ENCODE measurements at places on chromosomes 2 and 18.

- DNase-seq = no peak
Observed at GRCh38 chr2:177246000-177246399, 18.5 kb downstream of the NFE2L2 start.

DNA sequence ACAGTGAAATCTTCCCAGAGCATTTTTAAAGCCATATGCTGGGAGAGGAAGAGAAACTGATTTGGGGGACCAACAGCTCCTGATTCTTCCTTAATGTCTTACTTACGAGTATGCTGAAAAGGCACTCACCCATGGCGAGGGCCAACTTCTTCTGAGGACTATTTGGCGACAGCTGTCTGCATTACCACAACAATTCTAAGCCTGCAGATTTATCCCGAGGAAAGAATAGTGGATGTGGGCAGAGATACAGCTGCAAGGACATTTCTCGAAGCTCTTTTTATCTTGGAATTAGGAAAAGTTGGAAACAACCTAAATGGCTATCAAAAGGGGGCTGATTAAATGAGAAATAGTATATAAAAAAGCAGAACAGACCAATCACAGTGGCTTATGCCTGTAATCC, 40.3 kb upstream of the FHL2 start:
- no peak for DNase-seq

- no peak for DNase-seq
Observed at GRCh38 chr2:175937216-175937615, 64.9 kb downstream of the LNPK start.

GRCh38 chr2:180876506-180876905, 103.9 kb upstream of the UBE2E3 start:
- DNase-seq = no peak

DNA sequence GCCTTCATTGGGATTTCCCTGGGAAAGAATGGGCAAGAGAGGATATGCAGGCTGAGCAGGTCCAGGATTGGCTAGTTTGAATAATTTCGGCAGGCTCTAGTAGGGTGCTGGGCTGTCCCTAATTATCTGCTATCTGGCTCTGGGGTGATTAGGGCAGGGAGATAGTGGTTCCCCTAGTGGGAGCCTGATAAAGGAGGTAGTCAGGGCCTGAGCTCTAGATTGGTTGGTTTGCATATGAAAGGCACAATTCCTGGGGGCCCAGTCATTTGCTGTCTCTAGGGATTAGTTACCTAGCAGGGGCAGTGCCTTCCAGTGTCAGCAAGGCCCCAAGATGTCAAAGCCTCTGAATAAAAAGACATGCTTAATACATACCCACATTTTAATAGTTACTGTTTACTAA, 690.1 kb upstream of the KLHL29 start:
- DNase-seq = no peak

DNA sequence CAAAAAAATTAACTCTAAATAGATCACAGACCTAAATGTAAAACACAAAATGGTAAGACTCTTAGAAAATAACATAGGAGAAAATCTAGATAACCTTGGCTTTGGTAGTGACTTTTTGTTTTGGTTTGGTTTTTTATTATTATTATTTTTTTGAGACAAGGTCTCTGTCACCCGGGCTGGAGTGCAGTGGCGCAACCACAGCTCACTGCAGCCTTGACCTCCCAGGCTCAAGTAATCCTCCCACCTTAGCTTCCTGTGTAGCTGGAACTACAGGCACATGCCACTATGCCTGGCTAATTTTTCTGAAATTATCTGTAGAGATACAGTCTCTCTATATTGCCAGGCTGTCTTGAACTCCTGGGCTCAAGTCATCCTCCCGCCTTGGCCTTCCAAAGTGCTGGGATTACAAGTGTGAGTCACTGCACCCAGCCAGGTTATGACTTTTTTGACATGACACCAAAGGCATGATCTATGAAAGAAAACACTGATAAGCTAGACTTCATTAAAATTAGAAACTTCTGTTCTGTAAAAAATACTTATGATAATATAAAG, 88.0 kb downstream of the HNRNPLL start:
- no peak for DNase-seq

GRCh38 chr2:120480903-120481445, 135.0 kb downstream of the INHBB start:
- DNase-seq = no peak

GRCh38 chr2:207161247-207162123, 4.3 kb downstream of the KLF7 start:
- DNase-seq = no peak

DNA sequence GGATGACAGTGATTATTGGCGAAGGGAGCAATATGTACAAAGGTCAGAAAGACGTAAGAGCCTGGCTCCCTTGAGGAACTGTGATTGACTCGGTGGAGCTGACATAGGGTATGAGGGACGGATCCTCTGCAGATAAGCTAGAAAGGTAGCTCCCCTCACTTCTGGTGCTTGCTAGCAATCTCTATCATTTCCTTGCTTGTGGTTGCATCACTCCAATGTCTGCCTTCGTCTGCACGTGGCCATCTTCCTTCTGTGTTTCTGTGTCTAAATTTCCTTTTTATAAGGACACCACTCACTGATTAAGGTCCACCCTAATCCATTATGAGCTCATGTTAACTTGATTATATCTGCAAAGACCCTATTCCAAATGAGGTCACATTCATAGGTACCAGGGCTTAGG, 22.9 kb upstream of the LMAN1 start:
- no peak for DNase-seq

DNA sequence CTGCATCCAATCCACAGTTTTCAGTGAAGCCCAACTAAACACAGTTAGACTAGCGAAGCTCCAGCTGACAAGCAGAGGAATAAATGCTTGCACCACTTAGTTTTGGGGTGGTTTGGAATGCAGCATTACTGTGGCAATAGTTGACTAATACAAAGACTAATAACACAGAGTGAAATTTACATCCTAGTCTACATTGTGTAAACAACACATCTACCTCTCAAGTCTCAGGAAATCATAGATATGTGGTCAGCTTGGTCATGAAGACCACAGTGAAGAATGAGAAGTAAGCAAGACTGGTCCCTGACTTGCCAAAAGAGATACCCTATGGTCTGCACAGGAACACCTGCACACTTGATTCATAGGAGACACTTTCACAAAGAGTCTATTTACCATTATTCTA, 155.1 kb upstream of the TANK start:
- no peak for DNase-seq

GRCh38 chr2:19682493-19682892, 219.3 kb downstream of the TTC32 start:
- no peak for DNase-seq

- no peak for DNase-seq
Observed at GRCh38 chr2:176151442-176152287, at the start of gene HOXD4. TSS of gene HOXD4 (plus strand) at chr2:176151550. CDS start at chr2:176151634, 84 bp downstream.

DNA sequence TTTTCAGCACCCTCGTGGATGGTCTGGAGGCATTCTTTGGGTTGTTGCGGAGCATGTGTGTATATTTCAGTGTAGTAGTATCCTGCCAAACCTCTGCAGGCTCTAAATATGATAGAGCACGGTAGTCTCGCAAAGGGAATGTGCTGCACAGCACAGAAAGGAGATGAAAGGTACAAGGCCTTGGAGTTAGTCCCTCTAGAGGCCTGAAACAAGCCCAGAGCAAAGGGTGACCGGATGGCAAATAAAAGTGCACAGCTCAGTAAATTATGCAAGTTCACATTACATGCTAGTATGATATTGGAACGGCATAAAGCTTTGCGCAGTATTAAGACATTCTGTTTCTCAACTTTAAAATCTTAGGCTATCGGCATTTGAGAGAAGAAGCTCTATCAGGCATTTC, 294.5 kb upstream of the REV1 start:
- no peak for DNase-seq

DNA sequence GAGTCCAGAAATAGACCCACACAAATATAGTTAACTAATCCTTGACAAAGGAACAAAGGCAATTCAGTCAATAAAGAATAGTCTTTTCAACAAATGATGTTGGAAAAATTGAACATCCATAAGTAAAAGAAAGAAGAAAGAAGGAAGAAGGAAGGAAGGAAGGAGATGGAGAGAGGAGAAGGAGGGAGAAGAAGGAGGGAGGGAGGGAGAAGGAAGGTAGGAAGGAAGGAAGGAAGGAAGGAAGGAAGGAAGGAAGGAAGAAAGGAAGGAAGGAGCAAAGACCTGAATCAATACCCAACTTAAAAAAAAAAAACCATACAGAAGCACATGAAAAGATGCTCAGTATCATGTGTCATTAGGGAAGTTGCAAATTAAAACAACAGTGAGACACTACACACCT, 148.3 kb downstream of the ATL2 start:
- no peak for DNase-seq

DNA sequence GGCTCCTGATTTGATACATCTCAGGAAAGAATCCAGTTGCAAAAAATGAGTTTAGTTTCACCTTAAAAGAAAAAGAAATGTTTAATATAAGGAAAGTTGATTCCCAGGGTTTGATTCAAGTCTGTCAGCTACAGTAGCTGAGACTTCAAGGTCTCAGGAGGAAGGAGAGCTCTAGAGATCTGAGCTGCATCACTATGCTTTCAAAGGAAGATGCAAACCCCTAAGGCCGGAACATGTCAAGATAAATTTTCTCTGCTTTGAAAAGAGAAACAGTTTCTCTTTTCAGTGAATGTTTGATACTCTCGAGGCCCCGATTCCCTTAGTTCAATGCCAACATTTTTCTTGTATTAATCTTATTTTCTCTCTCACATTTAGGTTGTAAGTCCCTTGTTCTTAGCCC, 128.6 kb downstream of the RGPD3 start:
- DNase-seq = no peak

DNA sequence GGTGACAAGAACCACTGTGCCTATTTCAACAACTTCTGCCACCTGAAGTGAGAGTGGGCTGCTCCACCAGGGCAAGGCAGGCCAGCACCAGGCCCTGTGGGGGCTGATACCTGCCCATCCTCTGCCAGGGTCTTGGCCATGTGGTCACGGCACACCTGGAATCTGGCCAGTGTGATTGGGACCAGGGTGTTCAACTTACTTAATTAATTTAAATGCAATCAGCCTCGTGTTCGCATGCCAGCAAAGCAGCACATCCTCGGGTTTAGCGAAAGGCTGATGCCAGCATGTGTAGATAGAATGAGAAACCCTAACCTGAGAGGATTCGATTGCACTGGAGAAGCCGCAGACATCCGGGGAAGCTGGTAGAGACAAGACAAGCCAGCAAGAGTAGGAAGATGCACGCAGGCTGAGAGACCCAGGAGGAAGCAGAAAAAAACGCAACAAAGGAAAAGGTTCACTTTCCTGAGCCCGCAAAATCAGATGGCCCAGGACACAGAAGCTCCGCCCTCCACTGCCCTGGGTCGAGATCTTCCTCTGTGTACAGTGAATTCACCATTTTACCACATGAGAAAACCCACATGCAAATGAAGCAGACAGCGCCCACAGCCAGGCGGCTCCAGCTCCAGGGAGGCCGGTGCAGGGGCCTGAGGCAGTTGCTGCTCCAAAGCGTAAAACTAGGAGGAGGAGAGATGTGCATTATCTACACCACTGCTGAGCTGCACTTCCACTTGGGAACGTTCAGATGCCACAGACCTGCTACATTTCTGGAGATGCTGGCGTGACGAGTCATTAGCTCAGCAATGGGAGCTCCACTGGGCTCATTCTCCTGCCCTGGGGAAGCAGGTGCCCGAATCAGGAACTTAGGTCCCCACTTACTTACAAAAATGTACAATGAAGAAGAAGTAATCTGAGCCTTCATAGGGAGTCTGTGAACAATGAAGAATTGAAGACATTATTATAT, 92.1 kb downstream of the TMEM18 start:
- DNase-seq = no peak

DNA sequence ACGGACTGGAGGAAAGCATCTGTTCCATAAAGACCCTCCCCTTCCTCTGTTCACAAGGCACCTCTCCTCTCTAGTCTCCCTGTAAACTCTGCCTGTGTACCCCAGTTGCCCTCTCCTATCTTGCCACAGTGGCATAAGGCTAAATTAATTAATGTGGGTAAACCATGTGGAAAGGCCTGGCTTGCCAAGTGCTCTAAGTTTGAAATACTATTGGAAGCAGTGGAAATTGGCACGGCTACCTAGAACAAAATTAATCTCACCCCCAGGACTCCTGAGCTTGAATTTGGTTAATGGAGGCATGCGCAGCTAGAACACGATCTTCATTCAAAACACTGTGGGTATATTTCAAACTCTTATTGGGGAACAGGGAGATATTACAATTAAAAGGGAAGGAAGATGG, 19.2 kb upstream of the SLC14A2 start:
- DNase-seq = no peak

DNA sequence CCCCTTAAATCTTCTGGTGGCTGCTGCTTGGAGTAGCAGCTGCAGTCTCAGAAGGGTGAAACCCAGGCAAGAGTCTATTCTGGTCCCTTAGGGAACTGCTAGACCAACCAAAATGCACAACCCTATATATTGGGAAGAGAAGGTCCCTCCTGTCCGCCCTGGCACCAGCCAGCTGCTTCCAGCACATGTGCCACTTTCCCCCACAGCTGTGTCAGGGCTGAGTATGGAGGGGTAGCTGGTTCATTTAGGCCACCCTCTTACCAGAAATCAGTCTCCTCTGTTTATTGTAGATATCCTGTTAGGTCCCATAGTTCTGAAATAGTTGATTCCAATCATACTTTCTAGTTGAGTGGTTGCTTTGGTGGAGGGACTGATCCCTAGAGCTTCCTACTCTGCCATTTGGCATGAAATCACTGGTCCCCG, 68.9 kb downstream of the BIRC6 start:
- no peak for DNase-seq

DNA sequence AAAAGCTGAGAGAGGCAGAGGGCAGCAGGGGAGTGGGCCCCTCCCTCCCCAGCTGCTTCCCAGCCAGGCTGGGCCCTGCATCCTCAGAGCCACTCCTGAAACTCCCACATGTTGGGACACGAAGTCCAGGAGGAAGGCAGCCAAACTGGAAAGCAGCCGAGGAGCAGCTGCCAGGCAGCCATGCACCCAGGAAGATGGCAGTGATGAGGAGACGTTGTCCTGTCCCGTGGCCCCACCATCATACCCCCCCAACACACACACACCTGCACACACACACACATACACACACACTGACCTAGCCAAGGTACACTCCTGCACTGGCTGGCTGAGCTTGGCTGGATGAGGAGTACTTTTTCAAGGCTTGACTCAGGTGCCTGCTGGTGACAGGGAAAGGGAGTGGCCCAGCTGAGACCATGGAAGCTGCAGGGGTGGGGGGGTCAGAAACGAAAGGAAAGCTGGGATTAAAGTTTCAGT, 106.0 kb downstream of the CYP26B1 start:
- no peak for DNase-seq

DNA sequence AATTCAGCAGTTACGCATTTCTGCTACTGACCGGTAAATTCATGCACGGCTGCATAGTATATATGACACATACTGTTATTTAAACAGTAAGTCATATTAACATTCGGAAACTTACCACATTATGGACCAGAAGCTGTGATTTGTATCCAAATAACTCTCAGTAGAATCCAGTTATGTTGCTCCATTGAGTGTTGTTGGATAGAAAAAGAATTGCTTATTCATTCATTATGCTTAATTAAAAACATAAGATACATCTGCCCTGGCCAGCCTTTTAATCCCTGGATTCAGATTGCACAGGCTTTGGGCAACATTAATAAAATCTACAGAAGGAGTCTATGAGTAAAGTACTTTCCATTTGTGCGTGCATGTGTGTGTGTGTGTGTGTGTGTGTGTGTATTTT, 111.3 kb downstream of the CPS1 start:
- no peak for DNase-seq

- DNase-seq = no peak
Observed at GRCh38 chr18:35390951-35391700, 14.0 kb upstream of the ZNF396 start.

Measured in stimulated activated CD4-positive, alpha-beta T cell treated with anti-CD3 and anti-CD28 coated beads, Interleukin-15, amount 100 ng/mL, for 1 hour (primary cell).